Stimulated activated CD8-positive, alpha-beta memory T cell treated with anti-CD3 and anti-CD28 coated beads, Interleukin-7, amount 100 ng/mL, for 1 hour (primary cell): ENCODE measurements at places on chromosomes 2 and 18.

- no peak for DNase-seq
These were observed 50.6 kb upstream of the NEMP2 start for GRCh38 chr2:190584980-190585661.

DNA sequence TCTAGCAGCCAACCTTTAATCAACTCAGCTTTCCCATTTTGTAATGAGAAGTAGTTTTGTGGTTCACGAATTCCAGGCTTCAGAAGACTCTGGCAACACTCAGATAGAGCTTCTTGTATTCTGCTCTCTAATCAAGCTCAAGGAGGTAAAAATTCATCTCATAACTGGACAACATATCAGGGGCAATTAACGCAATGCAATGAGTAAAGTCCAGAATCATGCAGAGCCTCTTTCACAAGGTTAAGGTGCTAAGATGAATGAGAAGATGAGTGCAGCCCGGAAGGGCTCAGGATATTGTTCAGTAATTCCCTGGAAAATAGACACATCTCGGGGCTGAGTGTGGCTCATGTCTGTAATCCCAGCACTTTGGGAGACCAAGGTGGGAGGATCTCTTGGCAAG lies 527.7 kb downstream of the SOX11 start:
- DNase-seq = no peak

- DNase-seq = no peak
These were observed 8.8 kb downstream of the IWS1 start for GRCh38 chr2:127517465-127517864.

- DNase-seq = no peak
These were observed 300.0 kb upstream of the HDAC4 start for GRCh38 chr2:239700686-239701345.
